Stimulated activated CD8-positive, alpha-beta memory T cell treated with anti-CD3 and anti-CD28 coated beads, Interleukin-12 subunit alpha, Interleukin-12 subunit beta, amount 100 ng/mL, for 4 hours (primary cell): ENCODE measurements at places on chromosomes 4 and X.
A peak's percentile ranks its signal among the peaks of the same experiment; 100 is the strongest.

- DNase-seq: no peak
These were observed 120.1 kb upstream of the MED14 start for GRCh38 chrX:40855411-40855810.

DNA sequence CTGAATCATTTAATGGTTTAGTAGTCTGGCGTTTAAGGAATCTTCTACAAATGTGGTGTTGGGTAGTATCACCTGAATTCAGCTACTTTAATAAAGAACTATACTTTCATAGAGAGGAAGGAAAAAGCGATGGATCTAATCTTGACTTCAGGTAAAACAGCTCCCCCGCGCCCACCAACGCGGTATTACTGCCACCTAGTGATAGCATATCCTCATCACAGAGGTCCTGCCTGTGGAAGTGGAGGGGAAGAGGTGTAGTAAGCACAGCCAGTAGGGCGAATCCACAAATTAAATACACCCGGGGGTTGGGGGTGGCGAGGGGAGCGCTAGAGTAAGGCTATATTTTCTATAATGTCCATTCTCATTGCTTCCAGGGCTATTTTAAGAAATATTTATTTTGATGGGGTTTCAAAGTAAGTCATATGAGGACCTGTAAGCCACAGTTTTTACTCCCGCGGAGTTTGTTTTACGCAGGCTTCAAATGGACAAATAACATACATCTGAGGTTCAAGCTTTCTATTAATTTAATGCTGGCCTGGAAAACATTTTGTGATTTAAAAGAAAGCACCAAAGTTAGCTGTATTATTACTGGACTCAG lies 8.3 kb upstream of the DAPP1 start:
- peak; percentile 17 for DNase-seq

GRCh38 chr4:164251257-164251656 lies 502.7 kb upstream of the SMIM31 start:
- DNase-seq: no peak

DNA sequence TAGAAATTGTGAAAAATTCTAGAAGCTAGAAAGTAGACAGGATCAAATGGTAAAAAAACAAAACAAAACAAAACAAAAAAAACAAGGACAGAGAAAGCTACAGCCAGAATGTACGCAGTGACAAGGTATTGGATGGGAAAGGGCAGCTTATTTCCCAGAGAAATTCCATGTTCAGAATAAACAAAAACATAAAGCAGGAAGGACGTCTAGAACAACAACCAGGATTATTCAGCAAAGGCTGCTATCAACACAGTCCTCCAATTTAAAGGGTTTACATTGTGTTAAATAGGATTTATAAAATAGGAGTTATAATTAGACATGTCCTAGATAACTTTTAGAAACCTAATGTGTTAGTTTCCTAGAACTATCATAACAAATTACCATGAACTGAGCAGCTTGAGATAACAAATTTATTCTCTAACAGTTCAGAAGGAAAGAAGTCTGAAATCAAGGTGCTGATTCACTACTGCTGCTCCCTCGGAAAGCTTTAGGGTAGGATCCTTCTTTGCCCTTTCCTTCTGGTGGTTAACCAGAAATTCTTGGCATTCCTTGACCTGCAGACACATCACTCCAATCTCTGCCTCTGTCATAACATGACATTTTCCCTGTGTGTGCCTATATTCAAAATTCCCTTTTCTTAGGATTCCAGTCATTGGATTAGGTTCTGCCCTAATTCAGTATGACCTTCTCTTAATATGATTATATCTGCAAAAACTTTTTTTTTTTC lies 175.6 kb downstream of the SNCA start:
- DNase-seq: no peak

DNA sequence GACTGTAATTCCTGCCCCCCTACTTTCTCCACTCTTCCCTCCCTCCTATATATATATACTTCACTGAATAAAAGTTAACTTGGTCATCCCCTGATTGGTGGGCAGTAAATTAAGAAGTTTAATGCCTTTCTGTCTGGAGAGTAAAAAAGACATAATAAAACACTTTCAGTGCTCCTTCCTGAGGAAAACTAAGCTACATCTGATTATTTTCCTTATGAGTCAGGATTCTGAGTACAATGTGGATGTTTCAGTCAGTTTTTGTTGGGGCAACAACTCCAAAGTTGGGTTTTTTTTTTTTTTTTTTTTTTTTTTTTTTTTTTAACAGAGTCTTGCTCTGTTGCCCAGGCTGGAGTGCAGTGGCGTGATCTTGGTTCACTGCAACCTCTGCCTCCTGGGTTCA lies 22.0 kb upstream of the SUPT20HL2 start:
- no peak for DNase-seq

DNA sequence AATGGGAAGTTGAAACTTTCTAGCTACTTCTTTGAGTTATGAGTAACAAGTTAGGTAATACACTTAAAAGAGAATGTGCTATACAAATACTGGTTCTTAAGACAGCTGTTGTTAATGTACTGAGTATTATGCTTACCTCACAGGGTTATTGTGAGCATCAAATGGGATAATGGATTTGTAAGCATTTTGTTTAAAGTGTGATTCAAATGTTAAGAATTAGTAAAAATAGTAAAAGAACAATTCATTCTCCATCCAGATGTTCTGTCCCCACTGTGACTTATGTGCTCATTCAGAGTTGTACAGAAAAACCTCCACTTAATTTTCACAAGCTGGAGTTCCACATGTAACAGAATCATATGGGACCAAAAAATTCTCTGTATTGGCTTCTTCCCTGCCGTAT lies 63.6 kb downstream of the AR start:
- no peak for DNase-seq

DNA sequence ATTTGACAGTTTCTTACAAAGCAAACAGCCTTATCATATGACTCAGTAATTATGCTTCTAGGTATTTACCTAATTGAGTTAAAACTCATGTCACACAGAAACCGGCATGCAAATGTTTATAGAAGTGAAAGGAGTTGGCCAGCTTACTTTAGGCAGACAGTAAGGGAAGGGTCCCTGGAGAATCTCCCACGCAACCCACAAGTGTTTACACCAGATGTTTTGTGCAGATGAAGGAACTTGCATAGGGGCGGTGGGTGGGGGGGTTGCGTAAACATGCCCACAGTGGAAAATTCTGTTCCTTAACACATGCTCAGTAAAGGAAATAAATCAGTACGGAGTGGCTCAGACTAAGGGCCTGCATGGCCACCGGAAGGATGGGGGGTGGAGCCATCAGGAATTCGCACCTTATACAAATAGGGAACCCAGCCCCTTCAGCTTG lies 330.5 kb upstream of the AADAT start:
- no peak for DNase-seq

DNA sequence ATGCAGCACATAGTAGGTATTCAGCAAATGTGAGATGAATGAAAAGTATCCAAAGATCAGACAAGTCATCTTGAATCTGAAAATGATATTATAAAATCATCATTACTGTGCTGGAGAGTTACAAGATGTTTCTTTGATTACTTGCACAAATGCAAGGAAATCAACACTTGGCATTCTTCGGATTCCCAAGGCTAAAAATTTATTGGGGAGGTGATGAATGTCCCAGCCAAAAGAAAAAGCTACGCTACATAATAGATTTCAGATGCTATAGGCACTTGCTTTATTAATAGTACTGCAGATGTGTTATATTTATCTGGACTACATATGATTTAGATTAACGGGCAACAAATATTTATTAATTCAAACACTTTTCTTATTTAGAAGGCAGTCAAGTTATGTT lies 286.7 kb upstream of the TENM3 start:
- no peak for DNase-seq

DNA sequence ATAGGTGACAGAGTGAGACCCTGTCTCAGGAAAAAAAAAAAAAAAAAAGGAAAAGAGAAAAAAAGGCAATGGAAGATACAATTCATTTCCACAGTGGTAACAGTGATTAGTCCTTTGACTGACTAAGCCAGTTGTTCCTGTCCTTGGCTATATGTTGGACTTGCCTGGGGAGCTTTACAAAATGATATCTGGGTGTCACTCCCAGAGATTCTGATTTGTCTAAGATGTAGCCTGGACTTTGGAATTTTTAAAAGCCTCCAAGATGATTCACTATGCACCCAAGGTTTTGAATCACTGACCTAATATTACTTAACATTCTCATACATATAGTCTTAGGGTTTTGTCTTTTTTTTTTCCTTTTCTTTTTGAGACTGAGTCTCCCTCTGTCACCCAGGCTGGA lies 16.9 kb downstream of the HELQ start:
- DNase-seq: no peak

DNA sequence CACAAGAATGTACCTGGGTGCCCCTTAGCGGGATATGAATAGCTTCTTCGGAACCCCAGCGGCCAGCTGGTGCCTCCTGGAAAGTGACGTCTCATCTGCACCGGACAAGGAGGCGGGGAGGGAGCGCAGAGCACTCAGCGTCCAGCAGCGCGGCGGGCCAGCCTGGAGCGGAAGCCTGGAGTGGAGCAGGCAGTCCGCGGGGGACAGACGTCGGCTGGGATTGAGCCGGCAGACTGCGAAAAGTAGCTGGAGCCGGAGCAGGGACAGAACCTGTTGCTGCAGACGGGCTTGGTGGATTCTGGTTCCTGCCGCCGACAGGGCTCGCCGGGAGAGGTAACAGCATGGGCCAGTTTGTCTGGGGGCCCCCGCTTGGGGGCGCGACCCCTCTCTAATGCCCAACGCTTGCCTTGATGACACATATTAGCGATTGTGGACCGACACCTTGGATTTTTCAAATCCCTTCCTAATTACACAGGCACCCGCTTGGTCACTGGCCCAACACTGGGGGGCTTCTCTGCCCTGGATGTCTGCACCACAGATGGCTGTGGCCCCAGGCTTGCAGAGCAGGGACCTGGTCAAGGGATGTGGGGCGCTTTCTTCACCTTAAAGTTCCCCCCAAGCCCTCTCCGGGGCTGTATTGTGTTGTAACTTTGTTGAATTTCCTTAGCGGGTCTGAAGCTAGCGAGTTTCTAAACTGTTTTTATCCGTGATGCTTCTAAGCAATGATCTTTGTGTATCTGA lies at the start of gene NPFFR2:
NPFFR2 (plus strand) TSS at position 133 of the 741 bp plus-strand sequence. CDS start 96,592 bp downstream, outside the sequence.
- no peak for DNase-seq

DNA sequence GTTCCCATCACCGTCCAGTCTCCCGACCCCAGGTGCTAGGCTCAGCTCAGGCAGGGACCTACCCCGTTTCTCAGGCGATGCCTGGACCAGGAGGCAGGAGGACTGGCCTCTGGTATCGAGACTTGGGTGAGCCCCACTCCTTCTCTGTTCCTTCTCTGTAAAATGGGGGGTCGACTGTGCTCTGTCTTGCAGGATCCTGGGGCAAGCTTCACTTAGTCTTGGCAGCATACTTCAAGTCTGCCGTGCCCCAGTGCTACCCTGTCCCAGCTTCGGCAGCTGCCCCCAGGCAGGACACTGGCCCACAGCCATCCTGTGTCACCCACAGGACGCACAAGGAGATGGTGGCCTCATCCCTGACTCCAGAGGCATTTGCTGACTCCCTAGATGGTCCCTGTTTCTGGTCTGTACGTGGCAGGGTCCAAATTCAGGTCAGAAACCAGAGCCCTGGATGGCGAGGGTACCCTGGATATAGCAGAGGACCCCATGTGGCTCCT lies 7.0 kb upstream of the HAUS7 start:
- DNase-seq: no peak

DNA sequence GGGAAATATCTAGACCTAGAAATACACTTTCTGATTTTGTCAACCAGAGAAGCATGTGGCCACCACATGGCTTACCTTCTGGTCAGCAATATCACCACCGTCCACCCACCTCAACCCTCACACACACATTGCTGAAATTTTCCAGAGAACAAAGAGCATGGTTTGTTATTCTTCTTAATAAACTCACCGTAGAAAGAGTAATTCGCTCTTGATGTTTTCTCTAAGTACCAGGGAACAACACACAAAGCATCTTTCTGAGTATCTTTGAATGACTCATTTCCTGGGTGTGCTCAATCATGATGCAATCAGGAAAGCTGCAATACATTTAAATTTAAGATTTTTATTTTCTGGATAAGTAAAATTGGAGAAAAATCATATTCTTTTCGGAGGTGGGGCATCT lies 24.7 kb upstream of the LRAT start:
- no peak for DNase-seq

DNA sequence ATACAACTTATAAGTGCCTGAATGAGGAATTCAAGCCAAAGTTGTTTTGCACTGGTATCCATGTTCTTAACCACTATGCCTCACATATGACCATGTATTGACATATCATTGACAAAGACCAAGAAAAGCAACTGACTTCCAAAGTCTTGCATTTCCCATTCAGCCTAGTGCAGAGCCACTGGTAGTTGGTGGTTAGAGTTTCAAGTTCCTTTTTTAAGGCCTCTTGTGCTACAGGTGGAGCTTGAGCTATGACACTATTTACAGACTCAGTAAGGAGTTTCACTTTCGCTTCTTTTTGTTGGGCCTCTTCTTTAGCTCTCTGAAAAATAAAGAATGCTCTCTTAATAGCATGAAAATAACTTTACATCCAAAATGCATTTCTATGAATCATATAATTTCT lies 763.0 kb downstream of the DMD start:
- DNase-seq: no peak

DNA sequence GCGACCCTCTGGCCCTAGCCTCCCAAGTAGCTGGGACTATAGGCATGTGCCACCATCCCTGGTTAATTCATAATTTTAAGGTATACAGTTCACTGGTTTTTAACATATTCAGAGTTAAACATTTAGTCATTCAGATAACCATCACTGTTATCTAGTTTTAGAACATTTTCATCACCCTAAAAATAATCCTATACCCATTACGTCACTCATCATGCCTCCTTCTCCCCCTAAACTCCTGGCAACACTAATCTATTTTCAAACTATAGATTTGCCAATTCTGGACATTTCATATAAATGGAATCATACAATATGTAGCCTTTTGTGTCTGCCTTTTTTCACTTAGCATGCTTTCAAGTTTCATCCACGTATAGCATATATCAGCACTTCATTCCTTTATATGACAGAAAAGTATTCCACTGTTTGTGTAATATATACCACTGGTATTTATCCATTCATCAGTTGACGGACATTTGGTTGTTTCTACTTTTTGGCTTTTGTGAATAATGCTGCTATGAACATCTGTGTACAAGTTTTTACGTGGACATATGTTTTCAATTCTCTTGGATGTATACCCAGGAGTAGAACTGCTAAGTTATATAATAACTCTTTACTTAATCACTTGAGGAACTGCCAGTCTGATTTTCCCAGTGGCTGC lies 32.0 kb upstream of the RPS3A start:
- DNase-seq: no peak

DNA sequence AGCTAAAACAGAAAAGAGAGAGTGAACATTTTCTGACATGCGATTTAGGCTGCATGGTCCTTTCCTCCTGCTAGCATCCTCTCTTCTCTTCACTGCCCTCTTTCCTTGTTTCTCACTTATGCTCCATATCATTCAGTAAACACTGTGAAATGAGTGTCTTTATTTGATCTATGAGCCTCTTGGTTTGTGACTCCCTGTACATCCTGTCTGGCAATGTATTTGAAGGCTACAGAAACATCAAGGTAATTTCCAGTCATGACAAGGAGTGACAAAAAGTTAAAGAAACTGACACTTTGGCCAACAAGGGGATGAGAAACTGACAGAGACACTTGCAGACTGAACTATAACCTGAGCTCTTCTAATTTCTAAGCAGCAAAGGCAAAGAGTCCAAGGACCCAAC lies 8.7 kb downstream of the FTHL17 start:
- no peak for DNase-seq

GRCh38 chr4:46975812-46976553 lies 17.4 kb downstream of the GABRA4 start:
- no peak for DNase-seq

GRCh38 chr4:184383497-184384055 lies 90.8 kb downstream of the IRF2 start:
- no peak for DNase-seq

- no peak for DNase-seq
These were observed 1157.3 kb upstream of the AGA start for GRCh38 chr4:178599521-178599920.
